ENCODE measurements at places on chromosomes 5 and 9. TPM values are rescaled to one million over a fixed set of nuclear protein-coding genes. Genes with fewer than 3 reads are reported as not detected.

The RNF208 gene
- 0.22 TPM for total RNA-seq

GRCh38 chr5:85576666-85577065 is 1041.1 kb upstream of the COX7C start:
- DNase-seq: no peak

- DNase-seq: no peak
Measured at GRCh38 chr5:57549566-57549965, 67.0 kb upstream of the ACTBL2 start.

DNA sequence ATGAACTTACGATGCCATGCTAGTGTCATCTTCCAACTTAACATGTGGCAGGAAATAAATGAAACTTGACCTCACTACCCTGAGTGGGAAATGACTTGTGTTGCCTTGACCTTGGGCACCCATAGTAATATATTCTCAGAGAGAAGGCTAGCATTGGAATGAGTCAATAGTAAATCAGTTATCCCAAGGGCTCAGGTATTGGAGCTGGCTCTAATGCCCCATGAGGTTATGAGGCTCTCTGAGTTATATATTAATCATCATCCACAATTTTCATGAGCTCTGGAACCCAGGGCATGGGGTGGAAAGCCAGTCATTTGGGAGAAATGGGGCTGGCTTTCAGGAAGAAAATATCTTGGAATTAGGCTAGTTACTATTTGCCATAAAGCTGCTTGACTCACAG is 42.4 kb upstream of the SMIM32 start:
- DNase-seq: no peak
